Calu3 (cell line): ENCODE measurements at places on chromosomes 5 and 9.

DNA sequence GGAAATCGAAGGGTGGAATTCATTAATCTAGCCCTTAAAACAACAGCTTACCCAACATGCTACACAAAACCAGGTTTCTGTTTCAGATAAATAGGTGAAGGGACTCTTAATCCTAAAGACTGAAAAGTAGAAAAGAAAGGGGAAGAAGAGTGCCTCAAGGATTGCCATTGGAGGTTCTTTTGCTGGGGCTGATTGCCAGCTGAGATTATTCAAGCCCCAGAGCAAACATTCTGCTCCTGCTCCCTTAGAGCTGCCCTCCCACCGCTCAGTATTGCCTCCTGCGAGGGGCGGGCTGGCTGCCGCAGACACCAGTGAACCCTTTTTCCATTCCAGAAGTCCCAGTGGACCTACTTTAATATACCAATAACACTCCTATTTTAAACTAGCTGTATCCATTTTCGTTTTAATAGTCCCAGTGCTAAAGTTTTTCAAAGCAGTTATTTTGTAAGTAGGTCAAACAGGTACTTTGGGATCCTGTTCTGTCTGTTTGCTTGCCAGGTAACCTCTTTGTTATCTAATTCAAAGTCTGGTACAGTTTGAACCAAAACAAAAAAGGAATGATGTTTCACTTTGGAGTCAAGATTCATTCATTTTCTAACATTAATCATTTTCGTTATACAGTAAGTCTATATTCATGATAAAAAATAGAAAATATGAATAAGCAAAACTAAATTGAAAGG is 38.6 kb downstream of the HMGCS1 start:
- DNase-seq: no peak

DNA sequence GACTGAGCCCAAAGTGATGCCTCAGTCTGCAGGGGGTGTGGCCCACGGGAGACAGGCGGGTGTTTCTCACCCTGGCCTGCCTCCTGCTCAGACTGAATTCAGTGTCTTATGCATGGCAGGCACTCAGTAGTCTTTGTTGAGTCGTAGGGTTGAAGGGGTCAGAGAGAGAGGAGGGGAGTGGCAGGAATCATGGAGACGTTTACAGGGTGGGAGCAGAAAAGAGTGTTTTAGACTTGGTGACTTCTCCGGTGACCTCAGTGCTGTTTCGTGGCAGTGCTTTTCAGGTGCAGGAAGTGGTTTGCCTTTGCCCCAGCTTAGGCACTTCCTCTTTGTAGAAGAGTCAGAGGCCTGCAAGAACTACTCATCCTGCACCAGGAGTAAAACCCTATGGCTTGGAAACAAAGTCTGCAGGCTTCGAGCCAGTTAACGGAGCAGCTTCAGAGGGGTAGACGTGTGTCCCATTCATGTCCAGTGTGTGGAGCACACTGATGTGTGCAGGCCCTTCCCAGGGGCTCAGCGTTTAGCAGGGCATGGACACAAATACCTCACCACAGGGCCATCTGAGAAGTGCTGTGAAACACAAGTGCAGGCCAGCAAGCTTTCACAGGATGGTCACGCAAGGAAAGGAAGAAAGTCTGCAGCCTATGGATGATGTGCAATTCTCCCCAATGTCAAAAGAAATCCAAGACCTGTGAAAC is 24.5 kb upstream of the SEMA4D start:
- DNase-seq: no peak

GRCh38 chr9:87216036-87216435 is 268.7 kb upstream of the GAS1 start:
- no peak for DNase-seq

DNA sequence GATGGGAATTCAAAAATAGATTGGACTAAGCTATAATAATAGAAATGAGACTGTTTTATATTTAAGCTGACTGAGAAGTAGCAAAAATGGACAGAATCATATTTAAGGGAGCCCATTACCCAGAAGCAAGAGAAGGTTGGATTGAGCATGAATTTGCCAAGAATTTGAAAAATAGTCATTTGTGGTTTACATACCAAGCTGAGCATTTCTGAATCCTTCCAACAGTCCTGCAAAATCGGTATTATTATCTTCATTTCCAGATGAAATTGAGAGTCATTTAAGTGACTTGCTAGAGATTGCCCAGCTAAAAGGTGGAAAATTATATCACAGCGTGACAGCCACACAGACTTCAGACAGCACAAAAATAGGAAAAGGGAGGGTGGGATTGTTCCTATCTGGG is 48.4 kb downstream of the TNFSF15 start:
- no peak for DNase-seq

DNA sequence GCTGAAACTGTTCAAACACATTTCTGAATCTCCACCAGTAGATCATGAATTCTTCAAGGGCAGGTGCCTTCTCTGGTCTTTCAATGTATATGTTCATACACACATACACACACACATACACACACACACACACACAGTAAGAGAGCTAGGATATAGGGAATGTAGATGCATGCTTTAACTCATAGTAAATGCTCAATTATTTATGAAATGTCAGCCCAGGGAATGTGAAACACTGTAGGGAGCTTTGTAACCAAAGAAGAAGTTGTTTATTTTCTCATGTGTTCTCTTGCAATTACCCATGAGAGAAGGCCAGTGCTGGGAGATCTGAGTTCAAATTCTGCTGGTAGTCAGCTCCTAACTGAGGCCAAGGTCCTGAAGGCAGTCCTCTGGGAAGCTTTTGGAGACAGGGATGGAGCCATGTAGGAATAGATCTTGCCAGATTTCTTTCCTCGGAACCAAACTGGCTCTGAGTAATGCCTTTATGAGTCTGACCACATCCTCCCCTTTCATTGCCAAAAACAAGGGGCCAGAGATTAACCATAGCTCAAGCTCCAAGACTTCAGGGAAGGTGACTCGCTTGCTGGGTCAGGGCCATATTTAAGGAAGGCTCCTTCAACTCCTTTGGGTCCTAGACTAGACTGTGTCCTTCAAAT is 487.0 kb upstream of the TNC start:
- DNase-seq: no peak

DNA sequence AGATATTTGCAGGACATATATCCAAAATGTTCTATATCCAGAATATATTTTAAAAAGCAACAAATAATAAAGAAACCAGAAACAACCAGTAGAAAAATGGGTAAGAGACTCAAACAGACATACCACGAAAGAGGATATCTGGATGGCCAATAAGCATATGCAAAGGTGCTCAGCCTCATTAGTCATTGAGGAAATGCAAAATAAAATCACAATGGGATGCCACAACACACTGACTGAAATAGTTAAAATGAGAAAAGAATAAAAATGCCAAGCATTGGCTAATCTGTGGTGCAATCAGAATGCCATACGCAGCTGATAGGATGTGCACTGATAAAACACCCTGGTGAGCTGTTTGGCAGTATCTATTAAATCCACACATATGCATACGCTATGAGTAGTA is 265.8 kb upstream of the ANKH start:
- DNase-seq: no peak

DNA sequence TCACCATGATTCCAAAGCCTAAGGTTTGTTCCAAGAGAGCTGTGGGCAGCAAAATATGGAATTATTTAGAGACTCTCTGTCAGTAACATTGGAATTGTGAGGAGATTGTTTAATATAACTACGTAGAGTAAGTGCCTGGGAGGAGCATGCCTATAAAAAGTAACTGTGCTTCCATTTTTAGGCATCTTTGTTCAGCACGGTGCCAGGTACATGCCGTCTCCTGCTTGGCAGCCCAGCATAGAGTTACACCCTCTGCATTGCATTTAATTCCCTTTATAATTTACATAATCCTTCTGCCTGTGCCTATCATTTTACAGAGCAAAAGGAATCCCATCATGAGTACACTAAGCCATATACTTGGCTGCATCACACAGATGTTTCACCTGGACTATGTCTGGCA is 32.1 kb upstream of the ALDH1A1 start:
- no peak for DNase-seq

DNA sequence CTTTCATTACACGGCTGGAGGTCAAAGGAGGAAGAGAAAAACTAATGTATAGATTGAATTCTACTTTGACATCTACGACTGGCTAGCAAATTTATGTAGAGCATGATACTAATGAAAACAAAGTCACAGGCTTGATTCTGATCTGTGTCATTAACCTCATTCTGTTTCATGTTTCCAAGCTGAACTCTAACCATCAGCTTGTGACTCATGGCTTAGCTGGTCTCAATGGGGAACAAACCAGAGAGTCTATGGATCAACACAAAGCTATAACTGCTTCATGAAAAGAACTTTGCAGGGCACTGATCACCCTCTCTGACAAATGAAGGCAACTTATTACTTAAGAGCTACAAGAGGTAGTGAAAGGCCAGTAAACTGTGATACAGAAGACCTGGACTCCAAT is 23.6 kb upstream of the PDE4D start:
- no peak for DNase-seq

DNA sequence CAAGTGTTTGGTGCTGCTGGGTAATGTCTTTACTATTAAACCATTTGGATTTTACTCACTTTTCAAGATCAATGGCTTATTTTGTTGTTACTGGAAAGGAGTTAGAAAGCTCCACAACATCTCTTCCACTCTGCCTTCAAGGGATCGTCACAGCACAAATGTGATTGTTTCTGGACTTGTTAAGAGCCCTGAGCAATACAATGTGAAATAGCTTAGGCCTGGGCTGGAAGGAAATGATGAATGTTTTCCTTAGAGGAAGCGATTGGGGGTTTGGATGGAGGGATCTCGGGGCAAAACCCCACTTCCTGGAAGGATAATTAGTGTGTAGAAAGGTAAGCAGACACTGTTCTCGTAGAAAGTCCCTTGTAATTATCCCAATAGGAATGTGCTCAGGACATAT is 59.3 kb upstream of the MYO10 start:
- DNase-seq: no peak
